Suprapubic skin (tissue), 4 donors: ENCODE measurements at places on chromosomes 1 and 21. TPM values are rescaled to one million over a fixed set of nuclear protein-coding genes. Genes with fewer than 3 reads are reported as not detected.

DNA sequence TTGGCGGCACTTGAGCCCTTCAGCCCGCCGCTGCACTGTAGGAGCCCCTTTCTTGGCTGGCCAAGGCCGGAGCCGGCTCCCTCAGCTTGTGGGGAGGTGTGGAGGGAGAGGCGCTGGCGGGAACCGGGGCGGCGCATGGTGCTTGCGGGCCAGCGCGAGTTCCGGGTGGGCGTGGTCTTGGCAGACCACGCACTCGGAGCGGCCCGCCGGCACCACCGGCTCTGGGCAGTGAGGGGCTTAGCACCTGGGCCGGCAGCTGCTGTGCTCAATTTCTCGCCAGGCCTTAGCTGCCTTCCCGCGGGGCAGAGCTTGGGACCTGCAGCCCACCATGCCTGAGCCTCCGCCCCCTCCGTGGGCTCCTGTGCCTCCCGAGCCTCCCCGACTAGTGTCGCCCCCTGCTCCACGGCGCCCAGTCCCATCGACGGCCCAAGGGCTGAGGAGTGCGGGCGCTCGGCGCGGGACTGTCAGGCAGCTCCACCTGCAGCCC lies 673.7 kb upstream of the BRINP3 start:
- DNase-seq, result no peak

GRCh38 chr21:30839304-30839703 lies 9.7 kb upstream of the KRTAP7-1 start:
- DNase-seq, result no peak

DNA sequence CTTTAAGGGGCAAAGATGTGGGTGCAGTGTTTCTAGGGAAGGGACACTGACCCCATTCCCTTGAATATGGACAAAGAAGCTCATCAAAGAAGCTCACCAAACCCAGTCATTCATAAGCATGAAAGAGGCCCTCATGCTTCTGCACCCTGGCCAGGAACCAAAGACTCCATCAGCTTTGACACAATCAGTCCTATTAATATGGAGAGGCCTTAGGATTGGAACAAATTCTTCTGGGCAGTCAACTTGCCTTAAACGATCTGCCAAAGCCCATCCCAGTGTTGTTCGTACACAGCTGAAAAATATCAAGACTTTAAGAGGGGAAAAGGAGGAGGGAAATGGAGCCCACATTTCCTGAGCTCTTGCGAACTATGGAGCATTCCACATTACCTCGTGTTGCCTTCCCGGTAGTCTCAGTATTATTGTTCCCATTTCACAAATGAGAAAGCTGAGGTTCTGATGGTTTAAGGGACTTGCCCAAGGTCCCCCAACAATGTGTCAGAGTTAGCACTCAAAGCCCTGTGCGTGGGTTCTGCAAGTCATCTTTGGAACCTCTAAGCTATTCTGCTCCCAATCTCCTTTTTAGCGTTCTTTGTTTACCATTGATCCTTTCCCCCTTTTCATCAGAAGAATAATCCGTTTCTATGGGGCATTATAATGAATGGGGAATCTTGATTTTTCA lies 161.9 kb downstream of the ZBTB18 start:
- no peak for DNase-seq

GRCh38 chr1:230333590-230334446 lies 92.3 kb downstream of the PGBD5 start:
- no peak for DNase-seq

GRCh38 chr21:32252136-32252535 lies 26.7 kb downstream of the MIS18A start:
- DNase-seq, result no peak

GRCh38 chr1:29855561-29856160 lies 619.3 kb downstream of the PTPRU start:
- no peak for DNase-seq

GRCh38 chr1:226691247-226691646 lies 47.8 kb downstream of the ITPKB start:
- no peak for DNase-seq

DNA sequence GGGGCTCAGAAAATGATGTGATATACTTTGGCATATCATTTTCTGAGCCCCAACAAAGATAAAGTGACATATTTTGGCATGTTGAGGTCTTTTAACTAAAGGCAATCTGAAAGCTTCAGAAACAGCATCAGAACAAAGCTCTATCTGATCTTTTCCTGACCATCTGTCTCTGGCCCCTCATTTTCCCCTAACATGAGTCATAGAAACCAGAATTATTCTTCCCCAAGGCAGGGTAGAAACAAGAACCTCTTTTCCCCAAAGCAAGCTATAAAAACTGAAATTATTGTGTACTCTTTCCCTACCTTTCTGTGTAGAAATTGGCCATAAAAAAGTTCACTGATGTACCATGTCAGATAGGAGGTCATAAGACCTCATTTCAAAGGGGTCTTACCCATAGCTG lies 48.7 kb upstream of the PLA2G4A start:
- no peak for DNase-seq

WARS2 gene
- 17.5 TPM for total RNA-seq

LY9 gene
- 1.2 TPM for total RNA-seq

KRTAP19-3 gene
- not detected for total RNA-seq

SLAMF6 gene
- total RNA-seq, result 0.80 TPM

TACSTD2 gene
- 724 TPM for total RNA-seq
